Effector CD4-positive, alpha-beta T cell (primary cell): ENCODE measurements at places on chromosomes 7 and 10.

- DNase-seq = no peak
These were observed 104.2 kb upstream of the EEPD1 start for GRCh38 chr7:36048902-36049240.

- no peak for DNase-seq
These were observed 301.3 kb upstream of the KLF6 start for GRCh38 chr10:4086131-4086898.

GRCh38 chr10:75502838-75503237 is 71.4 kb downstream of the LRMDA start:
- no peak for DNase-seq

GRCh38 chr7:138700857-138701536 is at the start of gene SVOPL:
Gene SVOPL (minus strand): TSS chr7:138701362. CDS start chr7:138679045, 22,317 bp downstream.
- DNase-seq = no peak

- no peak for DNase-seq
These were observed 323.0 kb upstream of the LRGUK start for GRCh38 chr7:133804127-133804526.
